ENCODE measurements at places on chromosomes 7 and 10. TPM values are rescaled to one million over a fixed set of nuclear protein-coding genes. Genes with fewer than 3 reads are reported as not detected.

The LRWD1 gene
- 11.2 TPM for total RNA-seq

The KNDC1 gene
- total RNA-seq, result 0.11 TPM

The HOXA1 gene
- not detected for total RNA-seq

GRCh38 chr10:104139221-104139620, 17.2 kb downstream of the SFR1 start:
- DNase-seq, result no peak

DNA sequence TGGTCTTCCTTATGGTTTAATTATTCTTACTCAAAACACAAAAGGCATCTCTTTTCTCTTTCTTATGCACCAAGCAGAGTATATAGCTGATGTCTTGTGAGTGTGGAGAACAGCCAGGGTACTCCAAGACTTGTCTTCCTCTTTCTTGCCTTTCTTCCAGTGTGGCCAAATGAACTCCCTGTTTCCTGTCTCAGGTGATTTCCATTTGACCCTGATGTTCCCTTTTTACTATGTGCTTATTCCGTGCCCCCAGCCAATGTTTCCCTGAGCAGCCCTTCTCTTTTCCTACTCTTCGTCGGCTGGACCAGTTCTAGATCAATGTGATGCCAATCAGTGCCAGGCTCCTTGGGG, 12.6 kb downstream of the OR9A4 start:
- no peak for DNase-seq

DNA sequence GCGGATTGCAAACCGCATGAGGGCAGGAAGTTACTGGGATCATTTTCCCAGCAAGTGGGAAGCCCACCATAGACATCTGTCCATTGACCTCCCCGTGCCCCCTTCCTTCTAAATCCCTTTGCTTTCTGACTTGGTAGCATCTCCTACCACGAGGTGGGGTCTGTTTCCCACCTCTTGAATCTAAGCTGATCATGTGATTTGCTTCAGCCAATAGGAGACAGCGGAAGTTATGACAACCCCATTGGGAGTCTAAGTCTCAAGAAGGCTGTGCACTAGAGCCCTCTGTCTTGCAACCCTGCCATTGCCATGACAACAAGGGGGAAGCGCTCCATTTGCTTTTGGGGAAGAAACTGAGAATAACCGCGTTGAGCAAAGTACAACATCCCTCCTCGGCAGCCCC, 39.2 kb upstream of the CARD11 start:
- no peak for DNase-seq

- DNase-seq, result no peak
Observed at GRCh38 chr7:41491883-41492471, 210.9 kb downstream of the INHBA start.

- no peak for DNase-seq
Observed at GRCh38 chr7:118052336-118052735, 131.6 kb upstream of the LSM8 start.

GRCh38 chr7:8719102-8719501, 285.7 kb downstream of the NXPH1 start:
- no peak for DNase-seq

DNA sequence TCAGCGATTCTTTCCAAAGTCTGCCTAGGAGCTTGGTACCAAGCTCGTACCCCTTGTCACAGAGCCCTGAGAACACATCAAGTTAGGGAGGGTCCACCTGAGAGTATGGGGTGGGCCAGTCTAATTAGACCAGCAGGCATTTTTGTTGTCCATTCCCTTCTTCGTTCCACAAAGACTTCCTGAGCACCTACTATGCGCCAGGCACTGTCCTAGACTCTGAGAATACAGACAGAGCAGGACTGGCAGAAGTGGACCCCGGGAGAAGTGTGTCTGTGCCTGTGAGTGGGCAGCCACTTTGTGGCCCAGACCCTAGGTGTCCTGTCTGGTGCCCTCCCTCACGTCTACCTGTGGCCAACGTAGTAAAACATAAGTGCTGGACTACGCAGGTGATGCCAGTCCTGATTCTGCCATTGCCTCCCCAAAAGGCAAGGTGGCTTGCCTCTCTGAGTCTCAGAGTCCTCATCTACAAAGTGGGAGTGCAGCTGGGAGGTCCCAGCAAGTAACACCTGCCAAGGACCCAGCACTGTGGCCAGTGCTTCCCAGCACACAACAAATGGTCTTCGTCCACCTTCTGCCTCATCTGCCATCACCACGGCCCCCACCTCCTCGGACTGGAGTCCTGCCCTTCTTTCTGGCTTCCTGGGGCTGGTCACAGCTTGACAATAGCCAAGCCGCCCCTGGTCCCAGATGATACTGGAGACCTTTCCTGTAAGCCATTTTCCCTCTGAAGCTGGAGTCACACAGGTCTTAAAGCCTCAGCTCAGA, 54.3 kb upstream of the DUSP5 start:
- DNase-seq, result no peak

Data from left ventricle myocardium inferior (tissue), 1 donor.